ENCODE measurements at places on chromosomes 2 and 18.

DNA sequence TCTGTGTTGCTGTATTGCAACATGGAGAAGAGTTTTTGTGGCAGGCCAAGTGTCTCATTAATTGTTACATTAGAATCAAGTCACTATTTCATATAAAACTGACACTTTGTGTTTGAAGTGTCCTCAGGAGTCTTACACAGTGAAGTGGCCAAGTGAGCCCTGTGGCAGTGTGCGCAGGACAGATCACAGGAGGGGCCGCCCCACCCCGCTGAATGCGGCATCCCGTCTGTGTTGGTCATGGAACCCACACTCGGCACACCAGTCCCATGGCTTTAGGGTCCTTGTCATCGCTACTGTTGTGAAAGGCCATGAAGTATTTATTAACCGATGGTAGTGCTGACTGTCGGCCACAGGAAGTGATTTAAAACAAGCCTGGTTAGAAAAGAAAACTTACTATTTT lies 144.7 kb upstream of the NFATC1 start:
- peaks cover 7% of the 10 kb centered on the region for H3K4me1 ChIP-seq
- no peaks in the 10 kb centered on the region for H3K36me3 ChIP-seq
- DNase-seq = no peak
- H3K27ac ChIP-seq = no peak overlapping the region

GRCh38 chr2:85650456-85650855 lies 17.5 kb downstream of the SFTPB start:
- H3K4me3 ChIP-seq = no peak overlapping the region
- H3K4me1 ChIP-seq = peaks cover 24% of the 10 kb centered on the region
- H3K27ac ChIP-seq = no peak overlapping the region
- no peak for DNase-seq

- H3K27ac ChIP-seq = no peak overlapping the region
These were observed 3.4 kb upstream of the SP140L start for GRCh38 chr2:230323385-230324106.

DNA sequence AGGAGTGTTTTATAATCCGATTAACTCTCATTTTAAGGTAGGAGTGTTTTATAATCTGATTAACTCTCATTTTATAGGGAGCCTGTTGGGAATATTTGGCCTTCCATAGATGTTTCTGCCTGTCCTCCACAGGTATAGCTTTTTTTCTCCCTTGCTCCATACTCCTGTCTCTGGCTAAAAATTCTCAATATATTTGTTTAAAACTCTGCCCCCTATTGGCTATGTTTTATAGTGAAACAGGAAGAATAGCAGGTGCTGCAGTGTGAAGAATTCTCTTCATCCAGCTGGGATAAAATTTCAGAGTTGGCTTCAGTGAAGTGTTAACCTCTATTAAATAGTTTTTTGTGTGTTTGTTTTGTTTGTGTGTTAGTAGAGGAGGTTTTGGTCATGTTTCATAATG lies 1046.0 kb upstream of the TMEFF2 start:
- H3K27ac ChIP-seq = no peak overlapping the region
- no peaks in the 10 kb centered on the region for H3K4me1 ChIP-seq
- DNase-seq = no peak
- H3K27me3 ChIP-seq = no peaks in the 10 kb centered on the region
- H3K4me3 ChIP-seq = no peak overlapping the region
- no peaks in the 10 kb centered on the region for H3K36me3 ChIP-seq

Measured in tibial artery (tissue), 4 donors.